Lower lobe of right lung (tissue), 2 donors: ENCODE measurements at places on chromosomes 16 and 17.
A peak's percentile ranks its signal among the peaks of the same experiment; 100 is the strongest.

DNA sequence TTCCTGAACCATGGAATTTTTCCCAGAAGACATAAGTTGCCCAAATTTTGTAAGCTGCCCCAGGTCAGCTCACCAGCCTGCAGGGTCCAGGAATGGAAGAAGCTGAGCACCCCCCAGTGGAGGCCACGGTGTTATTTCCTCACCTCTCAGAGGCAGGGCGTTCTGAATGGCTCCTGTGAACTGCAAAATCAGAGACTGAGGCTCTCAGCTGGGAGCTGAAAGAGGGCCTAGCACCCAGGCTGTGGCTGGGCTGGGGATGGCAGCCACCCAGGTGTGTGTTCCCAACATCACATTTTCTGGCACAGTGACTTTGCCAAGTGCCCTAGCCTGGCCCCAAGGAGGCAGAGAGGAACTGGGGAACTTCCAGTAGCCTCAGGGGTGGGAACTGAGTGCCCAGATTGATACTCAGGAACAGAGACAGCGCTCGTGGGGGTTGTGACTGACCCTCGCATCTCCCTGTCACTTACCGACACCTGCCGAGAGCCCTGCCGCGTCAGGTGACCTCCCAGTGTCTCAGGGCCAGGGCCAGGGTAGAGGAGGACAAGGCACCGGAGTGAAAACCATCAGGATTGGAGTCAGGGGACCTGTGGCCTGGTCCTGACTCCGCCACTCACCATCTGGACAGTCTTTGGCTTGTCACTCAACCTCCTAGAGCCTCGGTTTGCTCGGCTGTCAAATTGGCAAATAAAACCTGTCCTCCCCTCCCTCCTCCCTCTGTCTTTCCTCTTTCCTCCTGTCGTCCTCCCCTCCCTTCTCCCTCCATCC, 11.3 kb downstream of the CACNG4 start:
- no peak for DNase-seq

DNA sequence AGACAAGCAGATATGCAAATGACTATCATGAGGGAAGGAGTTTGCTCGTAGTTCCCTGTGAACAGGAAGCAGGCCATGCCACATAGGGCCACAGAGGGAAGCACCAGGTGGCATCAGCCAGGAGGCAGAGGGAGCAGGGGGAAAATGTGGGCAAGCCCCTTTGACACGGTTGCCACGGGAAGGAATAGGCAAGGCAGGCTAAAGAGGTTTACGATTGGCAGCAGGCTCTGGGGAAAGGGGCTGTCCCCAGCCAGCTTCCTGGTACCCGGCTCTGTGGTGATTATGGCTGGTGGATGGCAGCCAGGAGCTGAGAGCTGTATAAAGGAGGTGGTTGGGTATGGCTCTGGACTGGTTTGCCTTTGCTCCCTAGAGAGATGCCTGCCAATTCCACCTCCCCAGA, 848 bp downstream of the CES3 start:
- peak; percentile 69 for DNase-seq

DNA sequence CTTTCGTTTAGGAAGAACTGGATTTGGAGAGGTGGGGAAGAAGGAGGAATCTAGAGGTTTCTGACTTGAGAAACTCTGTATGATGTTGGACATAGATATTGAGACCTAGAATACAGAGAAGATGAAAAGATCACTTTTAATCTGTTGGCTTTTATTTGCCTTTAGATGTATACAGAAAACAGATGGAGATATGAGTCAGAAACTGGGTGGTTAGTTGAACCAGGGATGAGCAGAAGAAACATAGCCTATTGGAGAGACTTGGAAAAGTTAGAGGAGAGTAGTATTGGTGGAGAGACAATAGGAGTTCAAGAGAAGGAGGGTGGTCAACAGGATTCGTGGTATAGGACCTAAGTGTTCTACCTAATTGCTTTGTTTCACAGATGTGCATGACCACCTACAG, 5.1 kb downstream of the PHAF1 start:
- DNase-seq: no peak

GRCh38 chr16:21667575-21667974, 3.8 kb downstream of the OTOA start:
- no peak for DNase-seq

- DNase-seq: no peak
Measured at GRCh38 chr16:17476414-17477259, 5.9 kb upstream of the XYLT1 start.

GRCh38 chr16:66964049-66964448, 3.0 kb downstream of the CES3 start:
- no peak for DNase-seq

DNA sequence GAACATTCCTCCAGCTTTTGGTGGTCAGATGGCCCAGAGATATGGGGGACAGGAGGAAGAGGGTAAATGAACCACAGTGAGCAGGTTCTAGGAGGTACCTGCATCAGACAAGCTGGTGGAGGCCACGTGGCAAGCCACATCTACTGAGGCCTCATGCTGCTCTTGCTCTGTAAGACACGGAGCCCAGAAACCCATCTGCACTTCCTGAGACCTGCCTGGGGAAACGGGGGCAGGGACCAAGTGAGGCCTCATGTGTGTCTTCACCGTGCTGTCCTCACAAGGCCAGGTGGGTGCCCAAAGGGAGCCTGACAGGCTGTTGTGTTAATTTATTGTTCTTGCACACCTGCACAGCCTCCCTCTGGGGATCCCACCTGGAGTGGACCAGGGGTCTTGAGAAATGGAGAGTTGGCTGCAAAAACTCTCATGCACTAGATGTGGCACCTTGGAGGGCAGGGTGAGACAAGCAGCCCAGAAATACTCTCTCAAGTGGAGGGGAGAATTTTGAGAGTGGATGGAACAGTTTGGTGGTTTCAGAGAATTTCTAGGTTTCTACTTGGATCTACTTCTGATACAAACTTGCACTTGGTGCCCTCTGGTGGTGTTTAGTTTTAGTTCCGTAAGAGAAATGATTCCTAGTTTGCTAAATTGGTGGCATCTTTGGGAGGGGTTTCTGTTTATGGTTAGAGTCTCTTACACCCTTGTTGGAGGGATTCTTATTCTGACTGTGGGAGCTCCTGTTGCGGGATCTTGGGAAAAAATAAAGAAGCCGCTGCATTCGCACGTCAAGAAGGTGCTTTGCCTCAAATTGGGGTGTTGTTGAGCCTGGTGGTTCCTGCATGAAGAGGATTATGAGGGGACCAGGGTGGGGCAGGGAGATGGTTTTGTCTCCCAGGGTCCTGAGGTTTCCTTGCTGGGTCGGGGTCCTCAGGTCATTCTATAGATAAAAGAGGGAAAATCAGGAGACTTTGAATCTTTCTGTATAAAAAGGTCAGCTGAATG, 47.5 kb downstream of the SLC6A2 start:
- no peak for DNase-seq

DNA sequence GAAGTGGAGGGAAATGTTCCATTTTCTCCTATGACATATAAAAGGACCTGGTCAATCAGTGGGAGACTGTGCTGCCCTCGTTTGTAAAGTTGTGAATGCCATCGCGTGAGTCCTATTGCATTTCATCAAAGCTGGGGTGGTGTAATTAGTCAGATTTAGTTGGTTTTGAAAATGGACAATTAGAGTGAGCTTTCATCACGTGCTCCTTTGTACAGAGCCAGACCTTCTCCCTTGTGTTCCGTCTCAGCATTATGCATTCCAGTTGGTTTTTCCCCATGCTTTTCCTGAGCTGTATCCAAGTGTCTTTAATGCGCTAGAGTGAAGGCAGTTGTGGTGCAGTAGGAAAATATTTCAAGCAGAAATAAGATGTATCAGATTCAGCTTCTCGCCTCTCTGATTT, 10.4 kb downstream of the SEC14L1 start:
- no peak for DNase-seq

DNA sequence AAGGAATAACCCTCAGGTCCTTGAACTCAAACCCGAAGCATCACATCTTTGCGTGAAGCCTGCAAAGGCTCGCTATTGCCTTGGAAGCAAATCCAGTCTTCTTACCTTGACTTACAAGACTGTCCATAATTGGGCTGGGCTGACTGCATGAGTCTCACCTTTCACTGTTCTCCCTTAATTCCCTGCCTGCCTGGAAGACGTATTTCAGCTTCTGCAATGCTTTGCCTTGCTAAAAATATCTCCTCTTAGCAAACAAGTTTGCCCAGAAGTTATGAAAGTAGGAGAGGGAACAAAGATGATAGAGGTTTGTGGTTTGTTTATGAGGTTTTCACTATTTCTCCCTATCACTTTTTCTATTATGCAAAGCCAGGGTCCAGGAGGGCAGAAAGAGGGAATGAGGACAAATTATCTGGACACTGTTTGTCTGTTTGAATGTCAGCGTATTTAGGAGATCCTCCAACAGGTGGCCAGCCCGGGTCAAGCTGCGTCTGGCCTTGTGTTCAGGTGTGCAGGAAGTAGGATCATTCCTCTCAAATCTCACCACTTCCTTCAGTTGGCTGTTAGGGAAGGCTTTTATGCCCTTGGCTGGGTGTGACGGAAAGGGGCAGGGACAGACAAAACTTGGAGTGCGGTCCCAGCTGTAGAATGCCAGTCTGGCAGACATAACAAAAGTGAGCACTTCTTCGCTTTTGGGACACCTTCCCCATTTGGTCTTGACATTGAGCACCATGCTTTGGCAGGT, 488.9 kb downstream of the CDH13 start:
- DNase-seq: no peak

DNA sequence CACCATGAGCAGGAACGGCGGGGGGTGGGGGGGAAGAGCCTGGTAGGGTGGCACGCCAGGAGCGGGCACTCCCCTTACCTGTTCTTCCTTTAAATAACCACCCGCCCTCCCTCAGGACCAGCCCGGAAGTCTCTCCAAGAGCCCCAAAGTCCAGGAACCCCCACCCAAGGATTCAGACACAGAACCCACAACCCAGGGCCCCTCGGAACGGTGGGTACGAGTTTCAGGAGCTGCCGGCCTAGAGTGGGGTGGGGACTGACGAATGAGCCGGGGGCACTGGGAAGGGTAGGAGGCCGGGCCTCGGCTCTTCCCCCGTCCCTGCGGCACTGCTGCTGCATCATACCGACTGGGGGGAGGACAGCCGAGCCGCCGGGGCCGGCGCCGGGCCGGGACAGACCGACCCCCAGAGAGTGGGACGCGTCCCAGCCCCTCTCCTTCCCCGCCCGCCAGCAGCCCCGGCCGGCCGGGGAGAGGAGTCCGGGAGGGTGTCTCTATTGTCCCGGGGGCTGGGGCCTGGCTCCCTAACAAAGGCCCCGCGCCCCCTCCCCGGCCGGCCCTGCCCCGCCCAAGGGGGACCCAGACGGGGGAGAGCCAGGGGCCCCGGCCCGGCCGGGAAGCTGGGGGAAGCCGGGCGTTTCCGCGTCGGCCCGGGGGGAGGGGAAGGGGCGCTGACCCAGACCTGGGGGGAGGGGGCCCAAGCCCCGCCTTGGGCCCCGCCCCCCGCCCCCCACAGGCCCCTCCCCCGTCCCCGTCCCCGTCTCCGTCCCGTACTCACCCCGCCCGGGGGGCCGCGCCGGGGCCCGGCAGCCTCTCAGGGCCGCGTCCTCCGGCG, 747 bp downstream of the ATXN7L3 start:
- peak; percentile 82 for DNase-seq

DNA sequence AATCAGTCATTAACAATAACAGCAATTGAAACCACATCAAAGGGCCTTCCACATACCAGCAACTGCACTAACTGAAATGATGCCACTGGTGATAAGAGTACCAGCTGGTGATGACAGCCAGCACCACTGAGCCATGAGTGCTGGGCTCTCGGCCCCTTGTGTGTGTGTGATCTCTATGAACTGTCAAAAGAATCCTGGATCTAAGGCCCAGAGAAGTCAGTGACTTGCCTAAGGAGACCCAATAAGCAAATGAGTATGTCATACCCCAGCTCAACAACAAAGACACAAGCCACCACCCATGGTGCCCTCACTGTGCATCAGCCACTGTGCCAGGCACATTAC, 220.9 kb downstream of the ZNF423 start:
- no peak for DNase-seq

- no peak for DNase-seq
Measured at GRCh38 chr16:11329071-11329491, 16.2 kb upstream of the RMI2 start.

- DNase-seq: no peak
Measured at GRCh38 chr16:50642349-50642748, 38.8 kb downstream of the SNX20 start.

GRCh38 chr16:53757971-53758609, 54.1 kb downstream of the FTO start:
- no peak for DNase-seq

DNA sequence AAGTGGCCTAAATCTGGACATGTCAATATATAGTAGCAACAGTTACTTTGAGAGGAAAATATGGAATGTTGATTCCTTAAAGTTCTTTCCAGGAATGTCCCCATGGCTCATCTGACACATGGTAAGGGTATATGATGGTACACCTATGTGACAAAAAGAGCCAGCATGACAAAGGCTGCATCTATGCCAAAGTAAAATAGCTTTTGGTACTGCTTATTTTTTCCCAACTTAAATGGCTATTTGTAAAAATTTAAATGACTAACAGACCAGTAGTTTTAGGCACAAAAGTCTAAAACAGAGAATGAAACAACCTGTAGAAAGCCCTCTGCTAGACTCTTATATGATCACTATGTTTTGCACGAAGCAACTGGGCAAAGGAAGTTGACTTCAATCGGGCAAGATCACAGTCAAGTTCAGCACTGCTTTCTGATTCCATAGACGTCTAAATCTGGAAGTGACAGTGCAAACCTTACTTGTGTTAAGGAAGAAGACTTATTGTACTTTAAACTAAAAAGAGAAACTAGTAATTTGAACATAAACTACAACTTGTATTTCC, 135.1 kb downstream of the SKAP1 start:
- no peak for DNase-seq

DNA sequence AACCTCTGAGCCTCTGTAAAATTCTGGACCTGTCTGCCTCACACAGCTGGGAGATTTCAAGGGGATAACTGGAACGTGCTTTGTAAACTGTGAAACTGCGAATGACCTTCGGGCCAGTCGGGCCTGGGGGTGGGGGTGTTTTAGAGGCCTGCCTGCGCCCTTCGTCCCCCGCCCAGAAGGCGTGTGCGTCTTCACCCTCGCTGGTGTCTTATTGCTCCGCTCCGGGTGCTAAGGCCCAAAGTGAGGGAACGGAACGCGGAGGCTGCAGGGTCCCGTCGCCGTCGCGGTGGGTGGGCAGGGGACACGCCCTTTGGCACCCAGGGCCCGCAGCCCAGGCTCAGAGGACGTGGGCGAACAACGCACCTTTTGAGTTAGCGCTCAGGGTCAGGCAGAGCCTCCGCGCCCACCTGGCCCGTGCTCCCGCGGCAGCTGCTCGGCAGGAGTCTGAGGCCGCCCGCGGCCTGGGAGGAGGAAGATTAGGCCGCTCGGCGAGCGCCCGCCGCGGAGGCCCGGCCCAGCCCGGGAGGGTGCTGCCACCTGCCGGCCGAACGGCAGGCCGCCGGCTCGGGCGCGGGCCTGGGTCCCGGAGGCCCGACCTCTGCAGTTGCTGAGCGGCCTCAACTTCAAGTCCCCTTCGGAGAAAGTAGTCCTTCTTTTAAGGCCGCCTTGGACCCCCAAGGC, 29.7 kb downstream of the DCAKD start:
- peak; percentile 79 for DNase-seq
